Inflammatory macrophage treated with lipopolysaccharide for 1 hour (primary cell): ENCODE measurements at places on chromosomes 2 and 18.

GRCh38 chr2:219648963-219649362 lies 21.5 kb downstream of the SLC4A3 start:
- DNase-seq = no peak

GRCh38 chr2:182942756-182943155 lies 76.3 kb upstream of the FRZB start:
- DNase-seq = no peak

DNA sequence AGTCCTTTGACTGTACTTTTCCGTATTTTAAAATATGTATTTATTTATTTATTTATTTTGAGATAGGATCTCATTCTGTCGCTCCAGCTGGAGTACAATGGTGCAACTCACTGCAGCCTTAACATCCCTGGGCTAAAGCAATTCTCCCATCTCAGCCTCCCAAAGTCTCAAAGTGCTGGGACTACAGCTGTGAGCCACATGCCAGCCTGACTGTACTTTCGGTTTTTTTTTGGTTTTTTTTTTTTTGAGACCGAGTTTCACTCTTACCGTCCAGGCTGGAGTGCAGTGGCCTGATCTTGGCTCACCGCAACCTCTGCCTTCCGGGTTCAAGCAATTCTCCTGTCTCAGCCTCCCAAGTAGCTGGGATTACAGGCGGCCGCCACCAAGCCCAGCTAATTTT lies 28.9 kb upstream of the CCNYL1 start:
- DNase-seq = no peak

DNA sequence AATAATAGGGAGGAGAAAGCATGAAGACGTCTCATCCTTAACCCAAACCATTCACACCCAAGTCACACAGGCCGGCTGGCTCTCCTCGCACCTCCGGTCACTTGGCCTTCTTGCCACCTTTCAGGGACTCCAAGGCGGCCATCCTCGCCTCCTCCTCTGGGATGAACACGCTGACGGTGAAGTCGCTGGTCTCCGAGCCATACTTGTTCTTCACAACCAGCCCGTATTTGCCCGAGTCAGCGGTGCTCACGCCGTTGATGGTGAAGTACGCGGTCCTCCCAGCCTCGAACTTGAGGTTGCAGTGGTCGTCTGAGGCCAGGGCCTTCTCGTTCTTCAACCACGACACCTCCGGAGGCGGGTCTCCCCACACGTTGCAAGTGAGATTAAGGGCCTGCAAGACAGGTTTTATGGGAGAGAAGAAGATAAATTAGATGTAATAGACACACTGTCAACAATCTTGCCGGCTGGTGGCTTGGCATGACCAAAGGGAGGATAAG lies 54.3 kb upstream of the LPIN2 start:
- no peak for DNase-seq

DNA sequence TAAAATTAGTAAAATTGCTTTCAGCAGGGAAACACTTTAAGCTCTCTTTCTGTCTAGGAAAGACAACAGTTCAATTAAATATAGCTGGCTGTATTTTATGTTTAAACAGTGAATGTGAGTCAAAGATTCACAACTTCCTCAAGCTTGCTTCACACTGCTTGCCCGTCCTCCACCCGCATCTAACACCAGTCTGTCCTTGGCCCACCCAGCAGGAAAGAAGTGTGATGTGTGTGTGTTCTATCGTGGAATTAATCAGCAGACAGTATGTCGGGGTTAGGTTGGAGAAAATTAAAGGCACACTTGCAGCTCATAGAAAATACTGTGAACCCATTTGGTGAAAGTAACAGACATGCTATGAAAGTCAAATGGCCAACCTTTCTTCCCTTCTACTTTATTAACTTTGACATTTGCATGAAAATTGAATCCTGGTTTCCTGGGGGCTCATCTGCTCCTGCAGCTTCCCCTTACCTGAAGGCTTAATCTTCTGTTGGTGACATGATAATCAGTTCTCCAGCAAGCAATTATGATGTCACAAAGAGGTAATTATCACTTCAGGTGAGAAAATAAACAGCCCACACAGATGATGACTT lies 182.0 kb downstream of the UXS1 start:
- DNase-seq = no peak

DNA sequence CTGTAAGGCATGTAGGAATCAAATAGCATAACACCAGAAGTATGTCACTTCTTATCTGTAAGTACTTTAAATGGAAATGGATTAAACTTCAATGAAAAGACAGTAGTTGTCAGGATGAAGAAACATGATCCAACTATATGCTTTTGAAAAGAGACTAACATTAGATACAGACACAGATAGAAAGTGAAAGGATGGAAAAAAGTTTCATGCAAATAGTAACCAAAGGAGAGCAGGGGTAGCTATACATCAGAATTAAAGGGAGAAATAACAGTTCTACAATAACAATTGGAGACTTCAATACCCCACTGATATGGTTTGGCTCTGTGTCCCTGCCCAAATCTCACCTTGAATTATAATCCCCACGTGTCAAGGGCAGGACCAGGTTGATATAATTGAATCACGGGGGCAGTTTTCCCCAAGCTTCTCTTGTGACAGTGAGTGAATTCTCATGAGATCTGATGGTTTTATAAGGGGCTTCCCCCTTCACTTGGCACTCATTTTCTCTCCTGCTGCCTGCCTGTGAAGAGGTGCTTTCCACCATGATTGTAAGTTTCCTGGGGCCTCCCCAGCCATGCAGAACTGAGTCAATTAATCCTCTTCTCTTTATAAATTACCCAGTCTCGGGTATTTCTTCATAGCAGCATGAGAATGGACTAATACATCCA lies 205.4 kb upstream of the CDH2 start:
- DNase-seq = no peak

- no peak for DNase-seq
Measured at GRCh38 chr18:49111191-49111988, 160.6 kb upstream of the SMAD7 start.

- peak; percentile 78 for DNase-seq
Measured at GRCh38 chr2:30072250-30072842, 74.5 kb upstream of the YPEL5 start.

GRCh38 chr2:240532031-240532775 lies 25.6 kb downstream of the ANKMY1 start:
- no peak for DNase-seq

DNA sequence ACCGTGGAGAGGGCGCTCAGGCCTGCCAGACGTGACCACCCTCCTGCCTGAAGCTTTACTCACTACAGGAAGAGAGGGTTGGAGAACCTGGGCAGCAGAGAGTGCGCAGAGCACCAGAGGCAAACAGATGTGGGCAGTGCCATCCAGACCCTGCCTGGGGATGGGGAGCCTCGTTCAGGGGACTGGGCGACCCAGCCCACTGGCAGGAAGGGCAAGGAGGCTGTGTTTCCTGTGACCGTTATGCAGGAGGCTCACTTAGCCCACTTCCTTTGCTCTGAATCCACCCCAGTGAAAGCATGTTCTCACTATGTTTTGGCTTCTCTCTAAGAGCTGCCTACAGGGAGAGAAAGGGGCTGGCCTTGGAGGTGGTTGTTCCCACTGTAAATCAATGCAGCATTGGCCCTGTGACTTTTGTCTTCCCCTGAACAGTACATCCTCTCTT lies 23.0 kb upstream of the ACKR3 start:
- DNase-seq = no peak

GRCh38 chr2:73984203-73984921 lies at the start of gene TET3:
Gene TET3 (plus strand): TSS chr2:73984910. CDS start chr2:73986404, 1,494 bp downstream.
- DNase-seq = peak; percentile 29

DNA sequence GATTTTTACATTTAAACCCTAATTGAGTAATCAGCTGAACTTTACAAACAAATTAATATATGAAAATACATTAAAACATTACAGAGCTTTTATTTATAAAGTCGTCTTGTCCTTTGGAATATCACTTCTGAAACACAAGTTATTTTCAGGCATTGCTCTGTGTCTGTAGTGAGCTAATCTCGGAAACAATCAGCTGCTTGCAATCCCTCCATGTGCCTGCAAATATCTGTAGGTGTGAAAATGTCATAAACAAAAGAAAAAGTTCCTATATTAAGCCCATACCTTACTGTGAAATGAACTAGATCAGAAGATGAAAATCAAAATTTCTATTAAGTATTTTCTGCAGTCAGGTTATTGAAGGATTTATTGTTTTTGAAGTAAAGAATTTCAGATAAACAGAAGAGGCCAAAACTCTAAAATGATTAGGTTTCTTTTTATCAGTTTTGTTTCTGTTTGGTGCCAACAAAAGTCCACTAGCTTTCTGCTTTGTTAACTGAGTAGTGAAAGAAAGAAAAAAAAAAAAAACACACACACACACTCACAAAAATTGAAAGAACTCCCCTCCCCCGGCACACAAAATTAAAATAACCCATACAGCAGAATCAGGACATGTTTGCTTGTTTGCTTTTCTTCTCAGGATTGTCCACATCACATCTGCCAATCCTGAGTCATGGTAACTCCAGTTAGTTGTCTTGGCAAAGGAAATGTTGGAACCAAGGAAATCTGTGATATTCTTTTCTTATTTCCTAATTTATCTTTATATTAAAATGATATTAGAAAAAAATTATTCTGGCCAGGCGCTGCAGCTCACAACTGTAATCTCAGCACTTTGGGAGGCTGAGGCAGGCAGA lies 627.0 kb upstream of the SLC39A10 start:
- no peak for DNase-seq

DNA sequence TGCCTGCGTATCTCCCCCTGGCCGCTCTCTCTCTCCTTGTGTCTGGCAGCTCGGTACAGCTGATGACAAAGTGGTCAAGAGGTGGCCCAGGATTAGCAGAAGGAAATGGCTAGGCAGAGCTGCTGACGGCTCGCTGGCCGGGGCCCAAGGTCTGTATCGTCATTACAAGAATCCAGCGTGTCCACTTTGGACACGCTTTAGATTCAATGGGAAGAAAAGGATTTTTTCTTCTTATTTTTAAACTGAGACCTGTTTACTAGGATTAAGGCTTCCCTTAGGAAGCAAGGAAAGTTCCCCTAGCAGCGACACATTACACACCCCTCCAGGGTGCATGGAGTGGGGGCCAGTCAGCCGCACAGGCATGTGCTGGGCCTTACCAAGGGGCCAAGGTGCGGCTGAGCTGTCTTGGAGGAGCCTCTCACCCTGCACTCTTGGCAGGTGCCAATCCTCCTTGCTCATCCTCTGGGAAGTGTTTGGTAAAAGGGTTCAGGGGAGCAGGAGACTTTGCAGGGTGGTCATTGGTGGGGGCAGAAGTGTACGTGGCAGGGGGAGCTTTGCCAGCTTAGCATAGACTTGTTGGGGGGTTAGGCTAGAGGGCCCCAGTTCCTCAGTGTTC lies 76.8 kb downstream of the POLR1A start:
- DNase-seq = no peak

GRCh38 chr2:26557244-26557925 lies 79.5 kb upstream of the OTOF start:
- no peak for DNase-seq

- DNase-seq = no peak
Measured at GRCh38 chr2:199962203-199962602, 6.8 kb downstream of the MAIP1 start.

- DNase-seq = no peak
Measured at GRCh38 chr2:19841918-19842693, 59.7 kb downstream of the TTC32 start.

DNA sequence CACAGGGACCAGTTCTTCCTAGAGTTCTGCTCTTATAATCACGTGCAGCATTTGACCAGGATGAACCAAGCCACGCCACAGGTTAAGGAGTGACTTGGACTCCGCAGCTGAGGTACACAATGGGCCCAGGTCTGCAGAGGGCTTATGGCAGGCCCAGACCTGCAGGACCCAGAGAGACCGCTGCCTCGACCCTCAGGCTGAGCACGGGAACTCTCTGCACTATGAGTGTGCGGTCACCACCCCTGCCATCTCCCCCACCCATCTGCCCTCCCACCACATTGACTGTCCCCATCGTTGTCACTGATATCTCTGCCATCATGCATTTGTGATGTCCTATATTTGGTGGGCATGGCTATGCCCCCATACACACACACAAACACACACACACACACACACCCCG lies 45.7 kb upstream of the HPCAL1 start:
- no peak for DNase-seq

GRCh38 chr2:138336146-138336545 lies 165.4 kb upstream of the SPOPL start:
- no peak for DNase-seq

- no peak for DNase-seq
Measured at GRCh38 chr2:197273485-197273884, 37.1 kb downstream of the ANKRD44 start.

DNA sequence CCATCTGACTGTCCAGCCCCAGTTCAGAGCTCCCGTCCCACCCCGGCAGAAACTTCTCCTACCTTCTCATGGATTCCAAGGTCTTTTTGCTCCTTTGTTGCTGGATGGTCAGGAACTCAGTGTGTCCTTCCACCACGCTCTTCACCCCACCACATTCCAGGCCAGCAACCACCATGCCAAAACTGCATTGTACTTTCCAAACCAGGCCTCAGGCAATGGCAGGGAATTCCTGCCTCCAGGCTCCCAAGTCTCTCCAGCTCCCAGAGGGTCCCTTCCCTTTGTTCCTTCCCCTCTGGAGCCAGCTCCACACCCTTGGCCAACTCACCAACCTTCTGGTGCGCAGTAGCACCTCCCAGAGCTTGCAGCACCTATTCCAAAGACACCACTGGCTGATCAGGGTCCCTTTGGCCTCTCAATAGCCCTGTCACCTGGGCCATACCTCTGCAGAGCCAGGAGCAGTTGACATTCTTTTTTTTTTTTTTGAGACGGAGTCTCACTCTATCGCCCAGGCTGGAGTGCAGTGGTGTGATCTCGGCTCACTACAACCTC lies 8.1 kb downstream of the CHMP1B start:
- DNase-seq = no peak

GRCh38 chr2:37880551-37880950 lies 44.5 kb upstream of the RMDN2 start:
- DNase-seq = no peak

- DNase-seq = no peak
Measured at GRCh38 chr2:238064376-238064775, 3.6 kb downstream of the SCLY start.

- peak; percentile 70 for DNase-seq
Measured at GRCh38 chr2:201406077-201406662, 45.1 kb downstream of the TRAK2 start.

DNA sequence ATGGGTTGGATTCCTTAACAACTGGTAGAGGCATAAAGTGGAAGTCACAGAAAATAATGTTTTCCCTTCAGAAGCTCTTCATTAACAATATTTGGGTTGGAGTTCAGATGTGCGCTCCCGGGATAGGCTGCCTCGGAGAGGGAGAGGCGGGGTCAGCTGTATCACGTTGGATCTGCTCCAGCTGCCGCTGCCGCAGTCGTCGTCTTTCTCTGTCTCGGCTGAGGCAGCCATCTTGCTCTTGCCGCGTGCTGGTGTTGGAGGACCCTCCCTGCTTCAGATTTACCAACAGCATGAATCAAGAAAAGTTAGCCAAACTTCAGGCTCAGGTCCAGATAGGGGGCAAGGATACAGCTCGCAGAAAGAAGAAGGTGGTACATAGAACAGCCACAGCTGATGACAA lies 35.1 kb downstream of the TANC1 start:
- no peak for DNase-seq

DNA sequence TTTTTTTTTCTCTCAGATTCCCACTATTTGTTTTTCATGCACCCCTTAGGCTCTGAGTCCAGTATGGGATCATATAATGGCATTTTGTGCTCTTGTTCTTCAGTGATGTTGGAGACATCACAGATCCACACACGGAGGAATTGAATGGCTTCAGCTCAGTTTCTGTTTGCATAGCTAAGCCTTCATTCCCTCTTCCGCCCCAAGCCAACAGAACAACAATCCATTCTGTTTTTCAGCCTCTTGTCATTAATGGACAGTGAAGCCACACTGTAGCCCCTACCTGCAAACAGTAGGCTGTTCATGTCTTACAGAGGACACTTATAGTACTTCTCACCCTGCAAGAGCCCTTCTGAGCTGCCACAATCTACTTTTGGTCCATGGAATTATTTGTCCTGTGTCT lies 64.0 kb upstream of the ZSWIM2 start:
- no peak for DNase-seq

GRCh38 chr2:98809116-98809515 lies 78.2 kb upstream of the MGAT4A start:
- no peak for DNase-seq
